ENCODE measurements at places on chromosomes 7 and 10.

- DNase-seq: no peak
Measured at GRCh38 chr7:74153736-74154135, 20.4 kb upstream of the EIF4H start.

DNA sequence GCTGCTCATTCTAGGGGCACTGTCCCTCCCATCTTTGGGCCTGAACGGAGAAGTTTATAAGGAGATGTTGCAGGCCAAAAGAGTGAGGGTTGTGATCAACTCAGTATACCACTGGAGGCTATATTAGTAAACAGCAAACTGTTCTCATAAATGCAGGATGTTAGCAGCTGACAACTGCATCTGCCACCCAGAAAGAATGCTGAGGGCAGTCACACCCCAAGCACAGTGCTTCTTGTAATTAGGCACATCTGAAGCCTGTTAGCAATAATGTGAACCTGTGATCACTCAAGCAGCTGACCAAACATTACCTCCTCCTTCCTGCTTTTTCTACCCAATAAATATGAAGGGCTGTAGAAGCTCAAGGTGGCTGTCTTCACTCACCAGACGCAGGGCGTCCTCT is 38.4 kb upstream of the ZNF138 start:
- DNase-seq: no peak

- DNase-seq: no peak
Measured at GRCh38 chr7:78514634-78515033, 716.1 kb downstream of the PHTF2 start.

DNA sequence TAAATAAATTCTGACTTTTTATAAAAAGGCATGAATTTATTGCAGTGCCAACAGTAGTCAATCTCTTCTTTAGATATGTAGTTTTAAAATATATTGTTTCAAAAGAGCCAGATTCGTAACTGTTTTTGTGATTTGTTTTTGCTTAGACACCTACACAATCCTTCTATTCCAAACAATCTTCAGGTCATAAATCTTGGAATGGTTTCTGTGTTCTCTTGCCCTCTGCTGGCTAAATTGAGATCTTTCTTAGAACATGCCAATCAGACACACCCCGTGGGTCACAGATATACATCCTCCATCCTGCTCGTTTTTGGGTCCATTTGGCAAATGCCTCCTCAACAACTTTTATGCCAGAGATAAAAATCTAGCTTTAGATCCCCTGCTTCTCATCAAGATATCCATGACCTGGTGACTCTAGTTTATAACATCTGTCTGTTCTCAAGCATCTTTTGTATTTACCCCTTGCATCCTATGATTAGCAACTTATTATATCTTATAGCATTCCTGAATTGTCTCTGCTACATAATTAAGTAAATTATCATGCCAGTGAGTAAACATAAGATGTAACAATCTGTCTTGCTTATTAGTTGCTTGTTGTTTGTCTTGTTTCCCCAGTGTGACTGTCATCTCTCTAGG is 35.3 kb upstream of the IFRD1 start:
- DNase-seq: no peak

GRCh38 chr7:47266799-47267198 is 315.1 kb downstream of the TNS3 start:
- no peak for DNase-seq

DNA sequence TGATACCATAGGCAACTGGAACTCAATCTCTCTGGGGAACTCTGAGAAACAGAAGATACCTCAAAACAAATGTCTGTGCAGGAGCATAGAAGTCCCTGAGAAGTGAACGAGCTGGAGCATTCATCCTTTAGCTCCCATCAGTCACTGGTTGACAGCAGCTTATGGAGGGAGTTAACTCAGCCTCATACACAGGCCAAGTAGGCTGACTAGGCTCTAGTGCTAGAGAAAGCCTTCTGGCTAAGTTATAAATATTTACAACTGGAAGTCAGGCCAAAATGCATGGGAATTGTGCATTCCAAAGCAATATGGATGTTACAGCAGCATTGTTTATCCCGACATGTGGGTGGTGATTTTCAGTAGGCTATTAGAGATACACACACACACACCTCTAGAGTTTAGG is 66.5 kb downstream of the ANK3 start:
- no peak for DNase-seq

DNA sequence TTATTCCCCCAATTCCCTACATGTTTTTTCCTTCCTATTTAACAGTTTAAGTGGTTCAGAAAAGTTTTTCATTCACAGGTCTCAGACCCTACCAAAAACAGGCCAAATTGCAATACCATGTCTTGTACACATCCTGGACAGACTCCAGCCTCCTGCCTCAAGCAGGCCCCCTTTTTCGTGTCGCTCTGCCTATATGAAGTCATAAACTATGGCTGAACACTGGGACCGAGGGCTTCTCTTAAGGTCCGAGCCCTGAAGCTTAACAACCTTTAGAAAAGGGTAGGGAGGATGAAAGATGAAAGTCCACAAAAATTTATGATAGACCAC is 1.4 kb downstream of the FBXW4 start:
- DNase-seq: no peak

GRCh38 chr10:96345222-96345621 is 13.6 kb downstream of the OPALIN start:
- no peak for DNase-seq

GRCh38 chr10:84026821-84027257 is 112.5 kb upstream of the GHITM start:
- no peak for DNase-seq

GRCh38 chr10:1687623-1688150 is 49.6 kb downstream of the ADARB2 start:
- no peak for DNase-seq

GRCh38 chr7:123628829-123629228 is 26.8 kb upstream of the LMOD2 start:
- no peak for DNase-seq

DNA sequence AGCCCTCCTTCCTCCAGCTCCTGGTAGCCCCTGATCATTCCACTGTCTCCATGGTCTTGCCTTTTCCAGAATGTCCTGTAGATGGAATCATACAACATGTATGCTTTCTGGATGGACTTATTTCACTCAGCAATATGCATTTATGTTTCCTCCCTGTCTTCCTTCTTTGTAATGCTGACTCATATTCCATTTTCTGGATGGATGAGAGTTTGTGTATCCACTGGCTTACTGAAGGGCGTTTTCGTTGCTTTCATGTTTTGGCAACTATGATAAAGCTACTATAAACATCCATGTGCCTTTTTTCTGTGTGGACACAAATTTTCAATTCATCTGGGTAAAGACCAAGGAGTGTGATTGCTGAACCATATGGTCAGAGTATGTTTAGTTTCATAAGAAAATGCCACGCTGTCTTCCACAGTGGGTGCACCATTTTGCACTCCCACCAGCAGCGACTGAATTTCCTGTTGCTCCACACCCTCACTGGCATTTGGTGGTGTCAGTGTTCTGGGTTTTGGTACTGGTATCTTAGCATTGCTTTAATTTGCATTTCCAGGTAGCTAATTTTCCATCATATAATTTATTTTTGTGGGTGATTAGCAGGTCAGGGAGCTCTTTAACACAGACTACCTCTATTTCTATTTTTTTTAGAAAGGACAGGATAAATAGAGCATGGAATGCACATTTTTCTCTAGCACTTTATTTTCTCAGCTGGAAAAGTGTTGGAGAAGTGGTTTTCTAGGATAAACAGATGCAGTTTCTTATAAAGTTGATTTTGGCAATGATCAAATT is 252.2 kb downstream of the WDR37 start:
- no peak for DNase-seq

DNA sequence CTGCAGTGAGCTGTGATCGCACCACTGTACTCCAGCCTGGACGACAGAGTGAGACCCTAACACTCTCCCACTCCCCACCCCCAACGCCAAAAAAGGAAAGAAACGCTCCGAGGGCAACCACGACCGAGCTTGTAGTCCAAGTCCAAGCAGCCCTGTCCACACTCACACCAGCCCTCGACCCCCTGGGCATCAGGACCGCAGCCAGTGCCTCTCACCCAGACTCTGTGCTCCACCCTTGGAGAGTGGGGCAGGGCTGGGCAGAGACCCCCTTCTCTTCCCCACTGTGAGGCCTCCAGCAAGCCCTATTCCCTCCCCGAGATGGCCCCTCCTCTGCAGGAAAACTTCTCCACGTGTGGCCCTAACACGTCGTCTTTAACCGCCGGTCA is 82.6 kb downstream of the FOXL3 start:
- DNase-seq: no peak

DNA sequence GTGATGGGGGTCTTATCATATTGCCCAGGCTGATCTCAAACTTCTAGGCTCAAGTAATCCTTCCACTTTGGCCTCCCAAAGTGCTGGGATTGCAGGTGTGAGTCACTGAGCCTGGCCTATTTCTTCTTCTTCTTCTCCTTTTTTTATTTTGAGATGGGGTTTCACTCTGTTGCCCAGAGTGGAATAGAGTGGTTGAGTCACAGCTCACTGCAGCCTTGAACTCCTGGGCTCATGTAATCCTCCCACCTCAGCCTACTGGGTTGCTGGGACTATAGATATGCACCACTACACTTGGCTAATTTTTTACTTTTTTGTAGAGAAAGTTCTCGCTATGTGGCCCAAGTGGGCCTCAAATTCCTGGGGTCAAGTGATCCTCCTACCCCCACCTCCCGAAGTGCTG is 124.3 kb downstream of the SKIDA1 start:
- DNase-seq: no peak

DNA sequence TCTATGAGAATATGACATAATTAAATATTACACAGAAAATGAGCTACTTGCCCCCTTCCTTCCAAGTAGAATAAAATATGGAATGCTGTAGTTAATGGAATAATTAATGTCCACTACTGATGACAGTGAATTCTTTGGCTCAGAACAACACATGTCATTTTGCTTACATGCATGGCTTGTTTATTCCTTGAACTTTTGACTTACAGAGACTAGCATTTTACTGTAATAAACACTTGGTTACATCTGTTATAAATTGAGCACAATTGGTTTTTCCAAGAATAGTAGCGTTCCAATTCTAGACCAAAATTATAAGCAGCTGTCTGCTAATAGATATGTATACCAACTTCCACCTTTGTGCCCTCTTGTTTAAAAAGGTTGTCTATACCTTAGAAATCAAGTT is 286.7 kb downstream of the OTUD1 start:
- DNase-seq: no peak

DNA sequence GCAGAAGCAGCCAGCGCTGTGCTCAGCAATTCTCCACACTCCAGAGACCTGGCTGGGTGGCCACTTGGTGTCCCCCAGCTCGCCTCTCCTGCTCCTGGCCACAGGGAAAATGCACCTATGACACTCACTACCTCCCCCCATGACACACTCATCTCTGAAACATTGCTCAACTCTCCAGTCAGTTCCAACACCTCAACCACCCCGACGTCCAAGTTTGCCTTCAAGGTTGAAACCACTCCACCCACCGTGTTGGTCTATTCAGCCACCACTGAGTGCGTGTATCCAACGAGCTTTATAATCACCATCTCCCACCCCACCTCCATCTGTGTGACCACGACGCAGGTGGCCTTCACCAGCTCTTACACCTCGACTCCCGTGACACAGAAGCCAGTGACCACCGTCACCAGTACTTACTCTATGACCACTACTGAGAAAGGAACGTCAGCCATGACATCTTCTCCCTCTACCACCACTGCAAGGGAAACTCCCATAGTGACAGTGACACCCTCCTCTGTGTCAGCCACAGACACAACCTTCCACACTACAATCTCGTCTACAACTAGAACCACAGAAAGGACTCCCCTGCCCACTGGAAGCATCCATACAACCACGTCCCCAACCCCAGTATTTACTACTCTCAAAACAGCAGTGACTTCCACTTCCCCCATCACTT is 2.7 kb downstream of the MUC3A start:
- DNase-seq: no peak

- no peak for DNase-seq
Measured at GRCh38 chr10:124048371-124049290, 44.8 kb downstream of the CHST15 start.

GRCh38 chr10:102824664-102825063 is 12.5 kb downstream of the CYP17A1 start:
- DNase-seq: no peak

GRCh38 chr10:99346247-99346646 is 17.1 kb downstream of the CNNM1 start:
- no peak for DNase-seq

- no peak for DNase-seq
Measured at GRCh38 chr10:58856508-58857240, 319.8 kb upstream of the PHYHIPL start.

DNA sequence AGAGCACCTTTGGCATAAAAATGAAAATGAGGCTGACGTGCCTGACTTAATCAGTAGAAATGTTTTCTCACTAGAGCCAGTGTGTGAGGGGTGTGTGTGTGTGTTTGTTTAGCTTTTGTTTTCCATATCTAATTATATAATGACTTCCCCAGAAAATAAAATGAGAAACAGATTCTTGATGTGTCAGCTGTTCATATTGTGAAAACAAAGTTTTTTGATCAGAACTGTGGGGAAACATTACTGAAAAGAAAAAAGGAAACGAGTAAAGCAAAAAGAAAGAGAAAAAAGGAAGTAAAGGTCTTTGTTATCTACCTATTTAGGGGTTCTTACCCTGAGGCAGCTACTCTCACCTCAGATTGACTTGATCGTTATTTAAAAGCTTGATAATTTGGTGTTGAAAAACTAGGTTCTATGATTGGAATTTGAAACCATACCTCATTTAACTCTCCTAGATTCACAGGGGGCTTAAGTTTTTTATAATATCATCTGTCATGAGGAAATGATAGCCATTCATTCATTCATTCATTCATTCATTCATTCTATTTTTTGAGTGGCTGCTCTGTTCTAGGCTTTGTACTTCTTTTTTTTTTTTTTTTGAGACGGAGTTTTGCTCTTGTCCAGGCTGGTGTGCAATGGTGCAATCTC is 58.0 kb downstream of the CREM start:
- DNase-seq: no peak

GRCh38 chr7:25246306-25246705 is 18.0 kb upstream of the NPVF start:
- DNase-seq: no peak

DNA sequence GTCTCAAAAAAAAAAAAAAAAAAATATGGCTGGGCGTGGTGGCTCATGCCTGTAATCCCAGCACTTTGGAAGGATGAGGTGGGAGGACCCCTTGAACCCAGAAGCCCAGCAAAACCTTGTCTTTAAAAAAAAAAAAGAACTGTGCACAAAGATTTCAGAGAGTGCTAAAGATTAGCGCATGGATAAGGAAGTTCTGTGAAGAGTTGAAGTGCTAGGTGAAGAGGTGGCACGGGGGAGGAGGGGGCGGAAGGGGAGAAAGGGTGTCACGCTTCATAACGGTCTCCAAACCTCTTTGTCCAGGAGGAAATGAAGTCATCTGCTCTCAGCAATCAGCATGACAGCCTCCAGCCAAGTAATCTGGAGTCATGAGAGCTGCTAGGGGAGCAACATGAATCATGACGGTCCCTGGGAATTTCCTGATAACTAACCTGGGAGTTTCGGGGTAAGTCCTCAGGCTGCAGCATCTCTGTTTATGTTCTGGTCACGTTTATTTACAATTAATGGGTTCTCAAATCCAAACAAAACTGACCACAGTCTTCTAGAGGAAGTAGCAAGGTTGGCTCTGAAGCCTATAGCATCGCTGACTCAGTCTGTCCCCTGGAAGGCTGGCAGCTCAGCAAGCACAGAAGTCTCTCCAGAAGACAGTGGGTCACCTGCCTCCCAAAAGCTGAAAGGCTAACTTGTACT is 1.9 kb upstream of the PLAU start:
- DNase-seq: no peak

Data from nucleus accumbens (tissue), 56 donors.